ENCODE measurements at places on chromosomes 6 and 20.

- peak; percentile 70 for DNase-seq
Measured at GRCh38 chr6:41937861-41938574, 3.6 kb downstream of the CCND3 start.

GRCh38 chr20:11246251-11246775 is 572.5 kb upstream of the JAG1 start:
- DNase-seq = no peak

DNA sequence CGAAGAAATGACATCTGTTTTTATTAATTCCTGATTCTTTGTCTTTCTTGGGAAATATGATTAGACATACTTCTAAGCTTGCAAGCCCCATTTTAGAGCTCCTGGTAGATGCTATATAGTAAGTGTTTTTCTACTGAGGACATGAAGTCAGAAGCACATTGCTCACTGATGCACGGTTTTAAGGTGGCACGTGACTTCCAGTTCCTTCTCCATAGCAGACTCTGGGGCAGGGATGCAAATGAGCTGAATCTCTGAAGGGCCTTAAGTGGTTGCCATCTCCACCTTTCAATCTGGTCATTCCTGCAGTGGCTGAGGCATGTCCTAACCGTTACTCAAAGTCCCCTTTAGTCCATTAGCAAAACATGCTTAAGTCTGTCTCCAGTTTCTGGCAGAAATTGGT is 421.2 kb upstream of the HTR1E start:
- no peak for DNase-seq

DNA sequence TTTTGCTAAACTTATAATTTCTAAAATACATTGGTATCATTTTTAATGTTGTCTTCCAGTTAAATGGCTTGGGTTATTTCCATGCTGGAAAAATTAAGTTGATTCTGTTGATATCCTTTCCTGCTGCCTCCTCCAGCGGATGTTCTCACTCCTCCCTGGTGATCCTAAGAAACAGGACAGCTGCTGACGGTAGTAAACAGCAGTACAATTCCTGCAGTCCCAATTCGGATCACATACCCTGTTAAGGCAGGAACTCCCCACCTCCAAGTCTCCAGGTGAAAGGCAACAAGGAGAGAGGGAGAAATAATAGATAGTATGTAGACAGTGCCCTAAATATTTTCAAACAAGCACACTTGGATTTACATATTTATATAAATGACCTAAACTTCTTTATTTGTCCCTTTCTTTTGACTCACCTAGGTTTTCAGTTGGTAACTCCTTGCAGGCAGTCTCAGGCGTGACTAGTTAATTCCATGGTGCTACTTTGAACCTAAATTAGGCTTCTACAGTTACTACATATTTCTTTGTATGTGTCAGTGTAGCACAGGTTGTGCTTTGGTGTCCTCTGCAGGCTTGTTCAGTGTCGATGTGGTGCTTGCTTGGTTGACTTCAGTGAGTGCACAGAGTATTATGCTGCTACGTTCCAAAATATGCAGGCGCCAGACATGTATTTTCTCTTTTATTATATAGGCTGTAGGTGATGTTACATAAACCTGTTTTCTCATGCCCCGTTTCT is 126.0 kb downstream of the ADGRB3 start:
- no peak for DNase-seq

DNA sequence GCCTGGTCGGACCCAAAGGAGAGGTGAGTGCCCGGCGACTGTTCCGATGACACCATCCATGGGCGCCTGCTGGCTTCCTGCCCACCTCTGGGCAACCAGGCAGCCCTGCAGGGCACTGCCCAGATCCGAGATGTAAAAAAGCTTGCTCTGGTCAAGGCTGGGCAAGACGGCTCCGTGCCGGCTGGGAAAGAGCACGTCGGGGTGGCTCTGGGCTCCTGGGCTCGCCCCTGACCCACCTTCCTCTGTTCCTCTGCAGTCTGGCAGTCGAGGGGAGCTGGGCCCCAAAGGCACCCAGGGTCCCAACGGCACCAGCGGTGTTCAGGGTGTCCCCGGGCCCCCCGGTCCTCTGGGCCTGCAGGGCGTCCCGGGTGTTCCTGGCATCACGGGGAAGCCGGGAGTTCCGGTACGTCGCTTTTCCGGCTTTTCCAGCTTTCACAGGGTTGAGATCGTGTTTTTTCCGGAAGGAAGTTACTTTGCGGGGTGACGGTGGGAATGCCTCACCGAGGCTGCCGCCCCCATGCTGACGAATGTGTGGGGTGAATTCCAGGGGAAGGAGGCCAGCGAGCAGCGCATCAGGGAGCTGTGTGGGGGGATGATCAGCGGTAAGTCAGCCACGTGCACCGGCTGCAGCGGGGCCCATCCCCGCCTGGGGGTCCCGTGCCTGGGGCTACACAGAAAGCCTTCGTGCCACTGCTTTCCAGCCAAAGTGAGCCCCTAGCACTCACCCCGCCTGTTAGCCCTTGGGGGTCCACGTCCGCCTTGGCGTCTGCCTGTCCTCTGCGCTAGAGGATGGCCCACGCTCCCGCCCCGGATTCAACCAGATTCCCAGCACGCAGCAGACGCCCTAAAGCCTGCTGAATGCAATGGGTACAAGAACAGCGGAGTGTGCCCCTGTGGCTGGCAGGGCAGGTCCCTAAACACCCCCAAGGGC is 19.3 kb downstream of the COL9A3 start:
- no peak for DNase-seq

DNA sequence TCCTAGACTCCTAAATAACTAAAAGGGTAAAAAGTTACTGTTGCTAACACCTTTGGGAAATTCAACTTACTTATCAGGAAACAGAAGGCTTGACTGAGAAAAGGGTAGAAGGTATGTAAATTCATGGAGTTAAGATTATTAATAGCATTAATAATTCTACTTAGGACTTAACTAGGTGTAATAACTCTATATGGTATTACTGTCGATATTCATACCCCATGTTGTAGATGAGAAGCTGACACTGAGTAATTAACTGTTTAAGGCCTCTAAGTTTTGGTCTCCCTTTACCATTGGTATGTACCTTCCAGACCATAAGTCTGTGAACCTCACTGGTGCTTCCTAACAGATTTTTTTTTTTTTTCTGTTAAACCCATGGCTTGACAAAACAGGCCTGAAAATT is 15.4 kb downstream of the GLO1 start:
- DNase-seq = no peak

- peak; percentile 40 for DNase-seq
Measured at GRCh38 chr20:32482442-32483261, 102.5 kb downstream of the NOL4L start.

DNA sequence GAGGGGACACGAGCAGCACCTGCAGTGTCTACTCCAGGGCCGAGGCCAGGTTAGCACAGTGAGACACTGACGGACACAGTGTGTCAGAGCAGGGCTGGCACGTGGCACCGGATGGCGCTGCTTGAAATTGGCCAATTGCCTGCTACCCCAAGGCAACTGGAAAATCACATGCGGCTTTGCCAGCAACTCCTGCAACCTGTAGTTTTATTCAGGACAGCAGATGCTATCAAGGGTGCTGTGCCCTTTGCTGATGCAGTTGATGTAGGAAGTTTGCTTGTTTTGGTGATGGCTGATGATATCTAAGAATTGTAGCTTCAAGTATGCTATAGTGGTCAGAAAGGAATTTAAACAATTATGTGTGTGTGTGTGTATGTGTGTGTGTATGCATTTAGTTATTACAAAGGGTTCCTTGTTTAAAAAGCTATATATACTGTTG is 25.9 kb downstream of the RIN2 start:
- no peak for DNase-seq

DNA sequence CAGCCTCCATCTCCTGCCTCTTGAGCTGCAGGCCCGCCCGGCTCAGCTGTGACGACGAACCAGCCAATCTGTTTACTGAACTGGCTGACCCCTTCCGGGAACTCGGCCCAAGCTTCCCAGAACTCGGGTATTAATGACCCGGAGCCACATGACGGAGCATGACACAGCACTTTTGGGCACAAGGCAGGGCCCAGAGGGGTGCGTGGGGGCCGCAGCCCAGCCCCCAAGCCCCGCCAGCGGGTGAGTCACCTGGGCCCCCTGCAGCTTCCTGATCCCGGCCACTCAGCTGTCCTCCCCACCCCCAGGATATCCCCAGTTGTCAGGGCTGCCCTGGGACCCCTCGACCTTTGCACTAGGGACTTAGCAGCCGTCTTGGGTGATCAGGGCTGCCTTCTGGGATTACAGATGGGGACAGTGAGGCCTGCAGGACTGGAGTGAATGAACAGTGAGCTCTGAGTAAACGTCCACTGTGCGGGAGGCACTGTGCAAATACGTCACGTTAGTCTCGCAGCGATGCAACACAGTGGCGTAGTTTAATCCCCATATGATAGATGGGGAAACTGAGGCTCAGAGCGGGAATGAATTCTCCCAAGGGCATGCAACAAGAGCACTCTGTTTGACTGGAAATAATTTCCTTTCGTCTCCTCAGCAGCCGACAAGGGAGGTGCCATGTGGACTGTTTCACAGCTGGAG is 102.1 kb downstream of the CEBPB start:
- DNase-seq = peak; percentile 18

DNA sequence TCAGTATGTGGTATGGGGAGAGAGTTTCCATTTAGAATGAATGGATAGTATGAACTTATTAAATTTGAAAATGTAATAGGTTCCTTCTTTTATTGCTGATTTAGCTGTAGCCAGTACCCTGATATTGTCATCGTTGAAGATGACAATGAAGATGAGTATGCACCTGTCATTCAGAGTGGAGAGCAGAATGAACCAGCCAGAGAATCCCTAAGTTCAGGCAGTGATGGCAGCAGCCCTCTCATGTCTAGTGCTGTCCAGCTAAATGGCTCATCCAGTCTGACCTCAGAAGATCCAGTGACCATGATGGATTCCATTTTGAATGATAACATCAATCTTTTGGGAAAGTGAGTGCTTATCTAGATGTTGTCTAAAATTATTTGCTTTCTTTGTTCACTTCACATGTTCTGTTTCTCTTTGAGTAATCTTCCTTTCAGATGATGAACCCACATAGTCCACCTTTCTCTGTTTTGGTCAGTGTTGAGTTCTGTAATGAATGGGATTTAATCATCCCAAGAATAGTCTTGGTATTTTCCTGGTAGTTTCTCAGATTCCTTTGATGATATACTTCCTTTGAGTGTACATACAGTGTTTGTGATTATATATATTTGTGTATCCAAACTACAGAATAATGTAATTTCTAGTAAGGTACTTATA is 23.3 kb downstream of the HSF2 start:
- DNase-seq = no peak

- no peak for DNase-seq
Measured at GRCh38 chr20:38272398-38272797, 11.9 kb upstream of the KIAA1755 start.

GRCh38 chr20:35849706-35850105 is 77.9 kb downstream of the PHF20 start:
- no peak for DNase-seq

DNA sequence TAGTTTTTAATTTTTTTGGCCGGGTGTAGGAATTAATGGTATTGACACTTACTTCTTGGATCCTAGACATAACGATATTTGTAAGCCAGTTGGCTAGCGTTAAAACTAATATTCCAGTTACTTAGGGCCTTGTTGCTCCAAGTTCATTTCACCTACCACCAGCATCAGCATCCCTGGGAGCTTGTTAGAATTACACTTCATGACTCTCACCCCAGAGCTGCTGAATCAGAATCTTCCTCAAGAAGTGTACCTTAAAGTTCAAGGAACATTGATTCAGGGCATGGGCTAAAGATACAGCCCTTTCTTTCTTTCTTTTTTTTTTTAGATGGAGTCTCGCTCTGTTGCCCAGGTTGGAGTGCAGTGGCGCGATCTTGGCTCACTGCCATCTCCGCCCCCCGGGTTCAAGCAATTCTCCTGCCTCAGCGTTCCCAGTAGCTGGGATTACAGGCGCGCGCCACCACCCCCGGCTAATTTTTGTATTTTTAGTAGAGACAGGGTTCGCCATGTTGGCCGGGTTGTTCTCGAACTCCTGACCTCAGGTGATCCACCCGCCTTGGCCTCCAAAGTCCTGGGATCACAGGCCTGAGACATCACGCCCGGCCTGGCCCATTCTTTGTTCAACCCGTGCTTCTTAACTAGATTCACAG is 1.1 kb downstream of the SLX4IP start:
- no peak for DNase-seq

GRCh38 chr6:165274611-165275010 is 34.8 kb downstream of the C6orf118 start:
- DNase-seq = no peak

GRCh38 chr6:6905961-6906518 is 201.7 kb upstream of the RREB1 start:
- DNase-seq = no peak

DNA sequence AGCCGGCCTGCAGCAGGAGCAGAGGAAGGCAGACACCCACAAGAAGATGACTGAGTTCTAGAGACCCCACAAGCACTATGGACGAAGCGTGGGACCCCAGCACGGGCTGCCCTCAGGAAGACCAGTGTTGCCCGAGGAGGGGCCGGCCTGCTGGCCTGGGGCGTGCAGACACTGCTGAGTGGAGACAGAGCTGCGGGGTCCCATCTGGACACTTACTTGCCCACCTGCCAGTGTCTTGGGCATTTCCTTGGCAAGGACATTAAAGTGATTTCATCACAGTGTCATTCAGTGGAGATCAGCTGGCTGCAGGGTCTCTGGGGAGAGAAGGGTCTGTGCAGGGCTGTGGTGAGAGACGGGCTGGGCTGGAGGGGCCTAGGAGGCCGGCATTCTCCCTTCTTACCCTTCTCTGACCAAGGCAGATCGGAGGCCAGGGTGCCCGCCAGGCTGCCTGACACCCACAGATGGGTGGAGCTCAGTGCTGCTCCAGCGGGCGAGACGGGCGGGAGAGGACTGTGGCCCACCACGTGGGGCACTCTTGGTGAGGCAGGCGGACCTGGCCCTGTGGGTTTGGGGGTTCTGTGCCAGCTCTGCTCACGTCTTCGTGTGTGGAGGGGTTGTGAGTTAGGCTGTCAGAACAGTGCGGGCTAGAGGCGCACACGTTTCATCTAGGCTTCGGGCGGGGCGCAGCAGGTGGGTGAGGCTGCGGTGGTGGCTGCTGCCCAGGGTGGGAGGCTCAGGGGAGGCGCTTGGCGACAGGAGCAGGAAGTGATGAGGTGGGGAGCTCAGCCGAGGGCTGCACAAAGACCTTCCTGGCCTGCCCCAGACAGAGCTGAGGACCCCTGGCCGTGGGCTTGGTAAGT is at the start of gene LIME1:
Gene LIME1, plus strand, starts transcription at position 806 of the 860 bp plus-strand sequence. CDS start 886 bp downstream, outside the sequence.
- DNase-seq = peak; percentile 90

DNA sequence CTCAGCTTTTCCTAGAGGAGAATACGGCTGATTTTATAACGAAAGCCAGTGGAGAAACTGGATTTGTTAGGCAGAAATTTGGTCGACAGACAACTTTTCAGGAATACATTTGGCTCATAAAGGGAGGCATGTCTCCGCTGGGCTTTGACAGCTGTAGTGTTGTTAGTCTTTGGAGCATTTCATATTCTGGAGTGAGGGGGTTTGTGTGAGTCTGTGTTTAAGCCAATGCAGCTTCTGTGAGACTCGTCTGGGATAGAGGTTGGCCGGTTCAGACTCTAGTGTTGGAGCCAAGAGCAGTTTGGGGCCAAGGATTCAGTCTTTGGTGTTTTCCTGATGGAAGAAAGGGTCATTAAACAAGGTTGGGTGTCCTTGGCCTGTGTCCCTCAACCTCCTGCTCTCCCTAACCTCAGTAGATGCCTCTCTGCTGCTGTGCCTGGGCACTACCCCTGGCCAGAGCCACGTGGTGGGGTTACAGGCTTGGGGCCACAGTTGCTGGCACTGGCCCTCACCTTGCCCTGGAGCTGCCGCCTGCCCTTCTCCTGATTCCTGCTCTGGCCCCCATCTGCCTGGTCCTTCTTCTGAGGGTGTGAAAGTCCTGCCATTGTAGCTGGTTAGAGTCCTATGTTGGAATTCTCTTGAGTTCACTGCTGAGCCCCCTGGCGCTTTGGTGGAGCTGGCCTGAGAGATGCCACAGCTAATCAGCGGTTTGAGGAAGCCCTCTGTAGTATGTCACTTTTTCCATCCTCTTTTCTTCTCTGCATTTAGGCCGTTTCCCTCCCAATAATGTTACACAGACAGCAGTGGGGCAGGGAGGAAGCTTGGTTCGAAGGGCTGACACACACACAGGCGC is 6.9 kb downstream of the PTK7 start:
- DNase-seq = no peak
